ENCODE measurements at places on chromosomes 2 and 18.

- no peak overlapping the region for H3K4me3 ChIP-seq
- no peaks in the 10 kb centered on the region for H3K4me1 ChIP-seq
- H3K27me3 ChIP-seq = peaks cover 54% of the 10 kb centered on the region
- no peak for DNase-seq
Measured at GRCh38 chr2:104865096-104865470, 11.2 kb downstream of the POU3F3 start.

DNA sequence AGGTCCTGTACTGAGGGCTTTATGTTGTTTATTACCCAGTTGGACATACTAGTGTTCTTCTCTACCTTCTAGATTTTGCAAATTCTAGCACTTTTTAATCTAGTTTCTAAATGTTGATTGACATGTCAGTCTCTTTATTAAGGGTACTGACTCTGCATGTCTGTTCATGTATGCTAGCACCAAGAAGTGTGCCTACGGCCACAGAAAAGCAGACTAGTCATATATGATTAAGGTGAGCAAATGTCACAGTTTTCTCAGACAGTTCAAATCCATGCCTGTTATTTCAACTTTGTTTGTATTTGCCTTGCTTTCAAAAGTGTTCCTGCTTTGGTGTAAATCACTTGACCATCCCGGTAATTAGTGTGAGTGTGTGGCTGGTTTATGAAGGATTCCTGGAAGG lies 145.0 kb upstream of the DSEL start:
- no peak for DNase-seq
- H3K4me1 ChIP-seq = no peaks in the 10 kb centered on the region
- no peak overlapping the region for H3K27ac ChIP-seq
- no peaks in the 10 kb centered on the region for H3K36me3 ChIP-seq

DNA sequence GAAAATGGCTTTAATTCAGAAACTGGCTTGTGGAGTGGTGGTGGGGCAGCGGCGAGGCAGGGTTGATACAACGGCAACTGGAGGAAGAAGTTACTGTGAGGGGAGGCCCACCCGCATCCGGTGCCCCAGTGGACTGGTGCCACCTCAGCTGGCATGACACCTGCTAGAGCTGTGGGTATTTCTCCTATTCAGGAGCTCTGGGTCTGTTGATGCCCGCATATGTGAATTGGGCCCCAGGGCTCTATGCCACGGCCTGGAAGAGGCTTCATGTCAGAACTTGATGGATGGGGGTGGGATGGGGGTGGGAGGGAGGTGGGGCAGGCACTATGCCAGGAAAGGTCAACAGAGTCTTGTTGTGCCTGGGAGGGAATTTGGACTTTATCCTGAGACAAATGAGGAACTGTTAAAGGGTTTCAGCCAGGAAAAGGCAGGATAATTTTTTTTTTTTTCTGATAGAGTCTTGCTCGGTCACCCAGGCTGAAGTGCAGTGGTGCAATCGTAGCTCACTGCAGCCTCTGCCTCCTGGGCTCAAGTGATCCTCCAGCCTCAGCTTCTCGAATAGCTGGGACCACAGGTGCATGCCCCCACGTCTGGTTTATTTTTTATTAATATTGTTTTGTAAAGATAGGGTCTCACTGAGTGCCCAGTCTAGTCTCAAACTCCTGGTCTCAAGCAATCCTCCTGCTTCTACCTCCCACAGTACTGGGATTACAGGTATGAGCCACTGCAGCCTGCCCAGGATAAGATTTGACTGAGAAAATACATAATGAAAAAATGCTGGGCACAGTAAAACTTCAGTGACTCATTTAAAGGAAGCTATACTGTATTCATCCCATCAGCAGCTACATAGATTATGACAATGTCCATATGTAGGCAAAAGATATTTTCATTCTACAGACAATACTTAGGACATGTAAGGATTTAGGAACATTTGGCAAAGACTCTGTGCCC lies 52.6 kb downstream of the SH2D6 start:
- H3K4me1 ChIP-seq = no peaks in the 10 kb centered on the region
- DNase-seq = no peak
- H3K36me3 ChIP-seq = no peaks in the 10 kb centered on the region
- H3K27me3 ChIP-seq = no peaks in the 10 kb centered on the region
- no peak overlapping the region for H3K4me3 ChIP-seq
- no peak overlapping the region for H3K27ac ChIP-seq

- no peak for DNase-seq
- H3K27me3 ChIP-seq = no peaks in the 10 kb centered on the region
- H3K4me3 ChIP-seq = no peak overlapping the region
- no peak overlapping the region for H3K27ac ChIP-seq
Measured at GRCh38 chr2:218081063-218081462, 12.0 kb downstream of the RUFY4 start.

- H3K4me1 ChIP-seq = peaks cover 7% of the 10 kb centered on the region
- DNase-seq = no peak
- peaks cover 8% of the 10 kb centered on the region for H3K27me3 ChIP-seq
Measured at GRCh38 chr18:45843019-45843418, 17.5 kb downstream of the SIGLEC15 start.

GRCh38 chr2:74845991-74846390 lies 12.1 kb downstream of the HK2 start:
- H3K4me1 ChIP-seq = peaks cover 100% of the 10 kb centered on the region
- no peak for DNase-seq
- no peak overlapping the region for H3K4me3 ChIP-seq
- H3K27me3 ChIP-seq = no peaks in the 10 kb centered on the region

DNA sequence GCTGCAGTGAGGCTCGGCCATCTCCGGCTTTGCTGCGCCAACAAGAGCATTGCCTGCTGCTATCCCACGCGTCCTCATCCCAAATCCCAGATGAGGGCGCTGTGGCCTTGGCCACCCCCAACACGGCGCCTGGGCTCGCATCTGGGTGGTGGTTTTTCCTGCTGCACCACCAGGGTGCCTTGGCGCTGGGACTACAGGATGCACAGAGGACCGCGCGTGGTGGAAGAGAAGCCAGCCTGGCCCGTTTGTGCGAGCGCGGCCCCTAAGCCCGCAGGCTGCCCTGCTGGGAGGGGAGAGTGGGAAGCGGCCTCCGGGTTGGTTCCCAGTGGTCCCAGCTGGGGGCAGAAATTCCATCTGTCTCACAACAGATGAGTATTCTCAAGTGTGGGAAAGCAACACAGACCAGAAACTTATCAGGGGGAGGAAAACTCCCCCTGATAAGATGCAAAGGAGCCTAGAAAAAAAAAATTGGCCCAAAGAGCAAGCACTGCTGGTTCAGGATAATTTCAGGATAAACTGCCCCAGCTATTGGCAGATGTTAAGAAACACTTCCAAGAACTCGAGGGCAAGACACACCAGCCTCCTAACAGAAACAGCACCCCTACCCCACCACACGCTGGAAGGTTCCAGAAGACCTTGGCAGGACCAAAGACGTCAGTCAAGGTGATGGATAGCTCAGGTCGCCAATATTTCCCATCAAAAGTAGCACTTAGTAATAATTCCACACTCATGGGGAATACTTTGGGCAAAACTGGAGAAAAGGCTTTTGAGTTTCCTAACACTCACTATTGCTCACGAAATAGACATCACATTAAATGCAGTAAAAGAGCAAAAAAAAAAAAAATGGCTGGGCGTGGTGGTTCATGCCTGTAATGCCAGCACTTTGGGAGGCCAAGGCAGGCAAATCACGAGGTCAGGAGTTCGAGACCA lies 152.1 kb downstream of the PXDN start:
- H3K4me1 ChIP-seq = no peaks in the 10 kb centered on the region
- no peak overlapping the region for H3K4me3 ChIP-seq
- DNase-seq = no peak
- no peaks in the 10 kb centered on the region for H3K27me3 ChIP-seq

DNA sequence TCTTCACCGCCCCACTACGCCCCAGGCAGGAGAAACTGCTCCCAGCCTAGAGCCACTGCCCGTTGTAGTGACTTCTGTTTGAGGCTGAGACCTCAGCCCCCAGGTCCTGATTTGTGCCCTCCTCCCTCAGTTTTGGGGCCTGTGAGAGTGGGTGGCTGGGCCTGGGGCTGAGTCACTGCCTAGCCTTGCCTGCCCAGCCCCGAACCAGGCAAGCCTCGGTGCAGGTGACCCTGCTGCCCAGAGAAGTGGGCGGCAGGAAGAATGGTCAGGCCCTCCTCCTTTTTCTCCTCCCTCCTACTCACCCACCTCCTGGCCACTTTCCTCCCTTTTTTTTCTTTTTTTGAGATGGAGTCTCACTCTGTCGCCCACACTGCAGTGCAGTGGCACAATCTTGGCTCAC lies 66.6 kb downstream of the ZFP36L2 start:
- no peak for DNase-seq
- H3K27ac ChIP-seq = peak overlapping the region; percentile 84
- peak overlapping the region; percentile 40 for H3K4me3 ChIP-seq
- H3K4me1 ChIP-seq = peaks cover 77% of the 10 kb centered on the region

DNA sequence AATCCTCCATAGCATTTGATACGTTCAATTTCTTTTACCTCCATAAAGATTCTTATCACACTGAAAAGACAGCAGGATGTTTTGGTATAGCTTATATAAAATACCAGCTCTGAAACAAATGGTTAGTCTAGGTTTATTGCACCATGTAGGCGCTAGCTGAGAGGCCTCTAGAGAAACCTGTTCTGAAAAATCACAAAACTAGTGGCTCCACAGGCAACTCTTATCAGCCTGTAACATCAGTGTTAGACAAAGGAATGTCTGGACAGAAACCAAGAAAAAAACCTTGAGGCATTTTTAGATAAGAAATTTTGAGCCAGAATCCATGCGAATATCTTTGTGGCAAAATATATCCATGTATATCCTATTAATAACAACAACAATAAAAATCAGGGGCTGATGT lies 440.4 kb upstream of the MAP2 start:
- no peaks in the 10 kb centered on the region for H3K27me3 ChIP-seq
- no peaks in the 10 kb centered on the region for H3K4me1 ChIP-seq
- H3K27ac ChIP-seq = no peak overlapping the region
- H3K36me3 ChIP-seq = no peaks in the 10 kb centered on the region
- no peak for DNase-seq
- no peak overlapping the region for H3K4me3 ChIP-seq

GRCh38 chr2:109342930-109343329 lies 213.9 kb downstream of the SH3RF3 start:
- H3K4me1 ChIP-seq = peaks cover 9% of the 10 kb centered on the region
- H3K27ac ChIP-seq = no peak overlapping the region
- no peaks in the 10 kb centered on the region for H3K27me3 ChIP-seq
- H3K4me3 ChIP-seq = no peak overlapping the region
- DNase-seq = no peak

DNA sequence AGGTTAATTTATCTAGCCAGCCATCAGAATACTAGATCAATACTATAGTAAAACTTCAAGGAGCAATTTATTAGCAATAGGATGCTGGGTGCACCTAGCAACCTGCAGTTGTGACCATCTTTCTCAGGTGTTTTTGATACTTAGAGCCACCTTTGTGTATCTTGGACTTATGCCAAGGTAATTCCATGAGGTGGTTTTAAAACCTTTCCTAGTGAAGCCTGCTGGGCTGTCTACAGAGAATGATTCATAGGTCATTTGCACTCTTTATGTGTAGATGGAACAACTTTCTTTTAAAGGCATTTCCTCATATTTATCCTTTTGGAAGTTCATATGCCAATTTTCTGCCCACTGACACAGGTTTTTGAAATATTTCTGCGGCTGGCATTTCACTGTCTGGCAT lies 1030.1 kb upstream of the POU3F3 start:
- H3K4me3 ChIP-seq = no peak overlapping the region
- H3K36me3 ChIP-seq = no peaks in the 10 kb centered on the region
- H3K4me1 ChIP-seq = no peaks in the 10 kb centered on the region
- DNase-seq = no peak

GRCh38 chr18:7521226-7521856 lies 45.8 kb upstream of the PTPRM start:
- no peaks in the 10 kb centered on the region for H3K4me1 ChIP-seq
- H3K36me3 ChIP-seq = no peaks in the 10 kb centered on the region
- no peak overlapping the region for H3K4me3 ChIP-seq
- no peak for DNase-seq
- no peak overlapping the region for H3K27ac ChIP-seq

DNA sequence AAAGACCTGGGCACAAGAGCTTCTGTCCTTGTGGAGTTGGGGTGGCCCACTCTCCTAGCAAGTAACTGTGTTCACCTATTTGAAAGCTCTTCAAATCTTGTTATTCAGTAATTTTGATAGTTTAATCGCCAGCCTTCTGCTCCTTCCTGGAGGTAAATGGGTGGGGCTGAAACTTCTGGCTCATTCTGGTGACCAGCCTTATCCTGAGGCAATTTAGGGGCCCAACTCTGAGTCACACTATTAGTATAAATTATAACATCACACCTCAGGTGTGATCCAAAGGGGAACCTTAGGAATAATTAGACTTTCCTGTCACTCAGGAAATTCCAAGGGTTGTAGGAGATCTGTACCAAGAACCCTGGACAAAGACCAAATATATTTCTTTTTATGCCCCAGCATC lies 255.8 kb upstream of the RGPD4 start:
- no peaks in the 10 kb centered on the region for H3K36me3 ChIP-seq
- no peaks in the 10 kb centered on the region for H3K27me3 ChIP-seq
- no peaks in the 10 kb centered on the region for H3K4me1 ChIP-seq
- no peak overlapping the region for H3K27ac ChIP-seq
- no peak overlapping the region for H3K4me3 ChIP-seq

DNA sequence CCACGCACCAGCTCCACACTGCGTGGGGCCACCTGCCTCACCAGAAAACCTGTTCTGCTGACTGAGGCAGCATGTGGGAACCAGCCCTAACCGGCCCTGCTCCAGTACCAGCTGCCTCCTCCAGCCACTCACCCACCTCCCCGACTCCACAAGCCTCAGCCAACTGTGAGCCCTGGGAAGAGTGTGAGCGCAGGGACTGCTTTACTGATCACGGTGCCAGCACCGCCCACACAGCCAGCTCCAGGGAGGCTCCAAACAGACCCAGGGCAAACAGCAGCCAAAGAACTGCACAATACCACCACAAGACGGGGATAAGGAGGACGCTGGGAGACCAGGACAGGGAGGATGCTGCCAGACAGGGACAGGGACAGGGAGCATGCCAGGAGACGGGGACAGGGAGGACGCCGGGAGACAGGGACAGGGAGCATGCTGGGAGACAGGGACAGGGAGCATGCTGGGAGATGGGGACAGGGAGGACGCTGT lies 28.4 kb downstream of the EIPR1 start:
- no peak overlapping the region for H3K27ac ChIP-seq
- peaks cover 7% of the 10 kb centered on the region for H3K36me3 ChIP-seq
- H3K27me3 ChIP-seq = no peaks in the 10 kb centered on the region
- no peak overlapping the region for H3K4me3 ChIP-seq
- DNase-seq = no peak
